ENCODE measurements at places on chromosomes 1 and 21.

GRCh38 chr1:41581216-41582003 is 96.9 kb upstream of the EDN2 start:
- no peak for DNase-seq

DNA sequence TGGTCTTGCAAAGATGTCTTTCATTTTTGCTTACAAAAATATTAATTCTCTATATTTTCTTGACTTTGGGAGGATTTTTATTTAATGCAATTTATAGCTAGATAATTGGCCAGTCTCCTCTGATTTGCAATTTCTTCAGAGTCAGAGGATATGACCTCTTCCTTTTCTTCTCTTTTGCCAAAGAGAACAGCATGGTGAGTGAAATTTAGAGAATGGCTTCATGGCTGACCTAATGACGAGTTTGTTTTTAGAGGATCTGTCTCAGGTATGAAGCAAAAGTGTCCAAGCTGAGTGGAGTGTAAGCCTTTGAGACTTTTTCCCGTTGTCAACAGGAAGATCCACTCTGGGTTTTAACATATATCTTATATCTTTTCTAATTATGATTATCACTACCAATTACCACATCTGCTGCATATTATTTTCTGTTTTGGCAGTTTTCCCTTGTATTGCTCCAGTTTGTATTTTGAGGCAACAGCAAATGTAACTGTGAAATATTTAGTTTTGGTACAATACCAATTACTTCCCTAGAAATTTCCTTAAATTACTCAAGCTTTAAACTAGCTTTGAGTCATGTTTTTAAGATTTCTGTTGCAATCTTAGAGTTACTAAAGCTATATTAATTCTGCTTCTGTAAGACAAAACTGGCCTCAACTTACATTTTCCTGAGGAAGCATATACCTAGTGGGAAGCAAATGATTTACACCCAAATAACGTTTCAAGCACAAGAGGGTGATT is 332.8 kb upstream of the ZRANB2 start:
- no peak for DNase-seq

DNA sequence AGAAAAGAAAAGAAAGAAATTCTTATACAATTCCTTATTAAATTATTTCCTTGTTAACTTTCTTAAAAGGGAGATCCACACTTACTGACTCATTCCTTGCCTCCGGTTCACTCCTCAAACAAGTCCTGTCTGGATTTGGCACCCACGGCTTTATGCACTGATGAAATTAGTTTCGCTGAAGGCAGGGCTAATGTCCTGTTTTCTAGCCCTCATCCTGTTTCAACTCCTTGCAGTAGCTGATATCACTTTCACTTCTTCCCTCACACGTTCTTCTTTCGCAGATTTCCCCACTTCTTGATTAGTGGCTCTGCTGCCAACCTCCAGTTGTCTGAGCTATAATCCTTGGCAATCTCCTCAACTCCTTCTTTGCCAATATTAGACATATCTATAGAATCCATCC is 215.2 kb downstream of the URB2 start:
- peak; percentile 44 for DNase-seq

DNA sequence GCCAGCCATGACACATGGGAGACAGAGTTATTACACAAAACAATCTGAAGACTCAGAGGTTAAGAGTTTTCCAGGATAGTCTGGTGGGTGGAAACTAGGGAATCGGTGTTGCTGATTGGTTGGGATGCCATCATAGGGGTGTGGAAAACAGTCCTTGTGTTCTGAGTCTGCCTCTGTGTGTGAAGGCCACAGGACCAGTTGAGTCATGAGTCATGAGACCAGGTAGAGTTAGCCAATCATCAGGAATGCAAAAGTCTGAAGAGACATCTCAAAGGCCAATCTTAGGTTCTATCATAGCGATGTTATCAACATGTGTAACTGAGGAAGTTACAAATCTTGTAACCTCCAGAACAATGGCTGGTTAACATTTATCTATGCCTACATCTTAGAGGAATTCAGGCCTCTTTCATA is 49.7 kb upstream of the NEK7 start:
- no peak for DNase-seq

- DNase-seq, result no peak
Measured at GRCh38 chr21:35179990-35180540, 131.0 kb upstream of the RUNX1 start.

DNA sequence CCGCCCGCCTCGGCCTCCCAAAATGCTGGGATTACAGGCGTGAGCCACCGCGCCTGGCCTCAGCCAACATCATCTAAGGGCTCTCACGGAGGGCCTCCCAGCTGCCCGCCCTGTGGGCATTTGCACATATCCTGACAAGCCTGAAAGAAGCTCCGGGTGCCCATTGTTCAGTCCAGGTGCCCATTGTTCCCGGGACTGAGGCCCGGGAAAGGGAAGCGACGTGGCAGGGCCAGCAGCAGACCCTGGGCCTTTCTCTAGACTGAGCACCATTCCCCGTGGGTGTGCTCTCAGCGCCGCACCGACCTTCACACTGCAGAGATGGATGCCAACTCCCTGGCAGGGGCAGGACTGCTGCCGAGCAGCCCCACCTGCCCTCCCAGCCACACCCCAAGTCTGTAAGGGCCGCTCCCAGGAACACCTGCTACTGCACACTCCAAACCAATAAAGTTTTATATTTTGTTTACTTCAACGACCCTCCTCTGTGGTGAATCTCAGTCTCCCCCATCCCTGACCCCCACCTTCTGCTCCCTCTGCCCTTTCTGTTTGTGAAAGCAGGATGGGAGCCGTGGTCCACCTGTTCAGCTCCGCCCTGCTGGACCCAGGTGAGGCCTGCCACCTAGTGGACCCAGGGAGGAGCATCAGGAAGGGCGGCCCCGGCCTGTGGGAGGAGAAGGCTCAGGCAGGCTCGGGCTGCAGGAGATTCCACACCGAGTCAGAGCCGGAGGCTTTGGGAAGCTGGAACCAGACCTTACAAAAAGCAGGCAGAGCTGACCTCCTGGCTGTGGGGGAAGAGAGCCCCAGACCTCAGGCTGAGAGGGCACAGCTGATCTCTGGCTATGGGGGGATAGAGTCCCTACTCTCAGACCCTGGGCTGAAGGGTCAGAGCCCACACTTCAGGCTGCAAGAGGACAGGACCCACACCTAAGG is 1.1 kb upstream of the TMEM82 start:
- peak; percentile 90 for DNase-seq
